Hepatocyte (in vitro differentiated cells): ENCODE measurements at places on chromosomes 5 and 9. TPM values are rescaled to one million over a fixed set of nuclear protein-coding genes. Genes with fewer than 3 reads are reported as not detected.

The PCDHB4 gene
- 0.29 and 0.94 TPM in 2 replicates for polyA plus RNA-seq

The SNCAIP gene
- polyA plus RNA-seq, result 7.1 and 11.4 TPM in 2 replicates

GRCh38 chr5:97545886-97546535 is 363.0 kb upstream of the RIOK2 start:
- DNase-seq, result no peak

- DNase-seq, result peak; percentile 46
Measured at GRCh38 chr5:172834415-172835289, 601 bp downstream of the ERGIC1 start.

- DNase-seq, result no peak
Measured at GRCh38 chr9:114090798-114091197, 8.3 kb downstream of the KIF12 start.

The BTNL8 gene
- polyA plus RNA-seq, result 9.8 and 12.5 TPM in 2 replicates

- DNase-seq, result no peak
Measured at GRCh38 chr9:122819326-122819725, 9.1 kb downstream of the PDCL start.

GRCh38 chr5:179817470-179817840 is 3.2 kb upstream of the SQSTM1 start:
- DNase-seq, result no peak

The GABRA1 gene
- polyA plus RNA-seq, result 0.42 TPM in 1 of 2 replicates, not detected in the other

- DNase-seq, result no peak
Measured at GRCh38 chr9:21904776-21905175, 89.4 kb downstream of the CDKN2A start.

DNA sequence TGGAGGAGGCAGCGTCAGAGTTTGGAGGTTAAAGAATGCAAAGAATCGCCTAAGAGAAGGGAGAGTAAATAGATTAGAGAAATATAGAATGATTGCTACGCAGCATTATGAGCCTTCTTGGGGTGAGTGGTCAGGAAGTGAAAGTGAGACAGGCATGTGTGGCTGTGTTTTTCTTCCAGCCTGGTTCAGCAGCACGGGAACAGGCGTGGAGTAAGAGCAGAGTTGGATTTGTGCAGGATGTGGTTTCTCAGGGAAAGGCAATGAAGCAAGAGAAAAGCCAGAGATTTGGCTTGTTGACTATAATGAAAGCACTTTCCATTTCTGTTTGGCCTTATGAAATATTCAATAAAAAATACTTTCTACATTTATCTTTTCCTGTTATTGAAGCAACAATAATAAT is 34.3 kb upstream of the FRMD3 start:
- peak; percentile 28 for DNase-seq

The TYRP1 gene
- polyA plus RNA-seq, result 8.6 and 10.3 TPM in 2 replicates

The TUSC1 gene
- 10.9 and 13.8 TPM in 2 replicates for polyA plus RNA-seq

The ENTPD2 gene
- 1.1 and 3.2 TPM in 2 replicates for polyA plus RNA-seq

DNA sequence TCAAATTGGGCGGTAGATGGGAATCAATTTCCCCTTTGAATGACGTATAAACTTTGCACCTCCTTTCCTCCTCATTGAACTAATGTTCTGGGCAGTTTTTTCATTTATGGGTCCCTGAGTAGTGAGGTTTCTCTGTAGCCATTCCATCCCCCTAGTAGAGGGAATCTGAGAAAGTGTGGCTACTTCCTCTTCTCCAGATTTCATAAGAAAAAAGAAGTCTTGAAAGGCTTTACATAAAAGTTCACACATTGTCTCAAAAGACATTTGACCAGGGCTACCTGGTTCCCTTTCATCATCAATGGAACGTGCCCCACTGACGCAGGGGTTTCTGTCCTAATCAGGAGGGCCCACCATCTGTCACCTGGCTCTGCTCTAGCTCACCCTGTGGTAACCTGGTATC is 57.3 kb downstream of the CTSL start:
- DNase-seq, result no peak

- no peak for DNase-seq
Measured at GRCh38 chr5:657570-657969, 35.6 kb downstream of the TPPP start.

DNA sequence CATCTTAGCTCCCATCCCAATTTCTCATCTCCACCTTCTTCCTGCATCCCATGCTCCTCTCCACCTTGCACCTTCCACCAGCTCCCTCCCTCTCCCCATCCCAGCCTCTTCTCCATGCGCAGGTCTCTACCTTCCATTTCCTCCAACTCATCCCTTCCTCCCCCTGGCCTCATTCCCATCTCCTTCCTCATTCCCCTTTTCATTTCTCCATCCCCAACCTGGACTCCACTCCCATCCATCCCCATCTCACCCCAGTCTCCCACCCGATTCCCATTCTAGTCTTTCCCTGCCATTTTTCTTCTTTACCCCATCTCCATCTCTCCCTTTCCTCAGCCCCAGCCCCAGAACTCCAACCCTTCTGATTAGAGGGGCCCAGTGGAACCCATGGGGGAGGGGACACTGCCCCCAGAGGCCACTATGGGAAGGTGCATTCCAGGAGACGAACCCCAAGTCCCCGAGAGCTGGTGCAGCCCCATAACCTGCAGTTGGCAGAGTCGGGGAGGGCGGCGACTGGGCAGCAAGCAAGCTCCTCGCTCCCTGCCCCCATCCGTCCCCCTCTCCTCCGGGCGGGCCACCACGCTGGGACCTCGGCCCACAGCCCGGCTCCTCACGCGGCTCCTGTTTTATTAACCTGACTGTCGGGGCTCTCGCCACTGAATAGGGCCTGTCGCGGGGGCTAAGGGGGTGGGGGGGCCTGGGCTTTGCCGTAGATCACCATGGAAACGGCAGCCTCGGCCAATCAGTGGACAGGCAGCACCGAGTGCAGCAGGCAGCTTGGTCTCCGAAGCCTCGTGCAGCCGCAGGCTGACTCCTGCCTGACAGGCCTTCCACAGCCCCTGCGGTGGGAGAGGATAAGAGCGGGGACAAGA is 66.7 kb downstream of the PCDH1 start:
- peak; percentile 38 for DNase-seq

The ZFP62 gene
- 13.5 and 18.0 TPM in 2 replicates for polyA plus RNA-seq

- DNase-seq, result peak; percentile 57
Measured at GRCh38 chr5:176994460-176995121, 12.0 kb downstream of the UIMC1 start.

GRCh38 chr5:150229571-150229970 is 39.7 kb downstream of the SLC6A7 start:
- DNase-seq, result no peak

GRCh38 chr5:1963941-1964451 is 81.3 kb upstream of the IRX4 start:
- DNase-seq, result no peak

The GMCL2 gene
- polyA plus RNA-seq, result not detected in 2 replicates

The SMIM33 gene
- not detected in 2 replicates for polyA plus RNA-seq

DNA sequence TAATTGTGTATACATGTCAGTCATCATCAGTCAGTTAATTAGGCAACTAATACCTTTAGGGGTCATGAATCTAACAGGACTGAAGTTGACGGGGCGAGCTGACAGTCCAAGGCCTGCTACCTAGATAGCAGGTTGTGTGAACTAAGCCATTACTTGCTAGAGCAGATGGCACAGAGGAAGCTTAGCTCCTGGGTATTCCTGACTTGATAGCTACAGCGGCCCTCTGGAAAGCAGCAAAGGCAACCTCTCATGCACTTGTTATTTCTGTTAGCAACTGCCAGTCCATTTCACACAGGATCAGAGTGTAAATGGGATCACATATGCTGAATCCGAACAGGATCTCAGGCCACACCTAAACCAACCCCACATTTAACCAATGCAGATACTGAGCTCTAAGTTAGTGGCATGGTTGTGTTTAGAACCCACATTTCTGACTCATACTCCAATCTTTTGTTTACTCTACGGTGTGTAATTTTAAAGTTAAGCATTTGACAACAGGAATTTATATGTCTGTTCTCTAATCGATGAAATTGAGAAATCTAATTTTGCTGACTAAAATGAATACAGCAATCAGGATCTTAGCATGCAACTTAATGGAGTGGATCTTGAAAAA is 521.3 kb upstream of the ZNF608 start:
- DNase-seq, result no peak

DNA sequence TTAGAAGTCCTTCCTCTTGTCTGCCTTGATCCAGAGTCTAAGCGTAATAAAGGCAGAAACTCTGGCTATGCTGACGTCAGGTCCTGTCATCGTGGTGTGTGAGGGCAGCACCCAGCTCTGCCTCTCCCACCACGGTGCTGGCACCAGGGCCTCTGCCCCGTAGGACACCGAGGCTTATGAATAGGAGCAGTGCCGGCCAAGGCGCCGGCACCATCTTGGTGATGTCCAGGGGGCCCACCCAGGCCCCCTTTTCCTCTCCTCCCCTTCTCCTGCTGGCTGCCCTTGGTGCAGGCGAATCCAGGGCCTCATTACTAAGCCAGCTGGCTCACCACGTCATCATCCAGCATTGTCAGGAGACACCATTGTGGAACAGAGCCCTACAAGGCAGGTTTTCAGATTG is 252.3 kb downstream of the FANCC start:
- no peak for DNase-seq

The GABRG2 gene
- not detected in 2 replicates for polyA plus RNA-seq

DNA sequence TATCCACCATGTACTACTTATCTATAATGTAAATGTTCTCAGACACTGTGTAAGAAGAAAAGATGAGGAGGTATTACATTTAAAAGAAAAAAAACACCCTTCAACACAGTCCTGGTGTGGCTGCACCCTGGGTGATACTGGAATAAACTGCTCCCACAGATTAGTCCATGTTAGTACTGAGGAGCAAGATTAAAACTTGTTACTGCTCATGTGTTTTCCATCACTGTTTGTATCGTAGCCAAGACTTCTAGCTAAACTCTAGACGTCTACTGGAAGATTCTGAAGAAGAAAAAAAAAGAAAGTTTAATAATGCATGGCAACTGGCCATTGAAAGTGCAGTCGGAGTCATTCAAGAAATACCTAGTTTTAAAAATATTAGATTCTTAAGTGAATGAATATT is at the start of gene ASPN:
Gene ASPN, minus strand, starts transcription at position 178 of the 400 bp plus-strand sequence.
- peak; percentile 32 for DNase-seq

DNA sequence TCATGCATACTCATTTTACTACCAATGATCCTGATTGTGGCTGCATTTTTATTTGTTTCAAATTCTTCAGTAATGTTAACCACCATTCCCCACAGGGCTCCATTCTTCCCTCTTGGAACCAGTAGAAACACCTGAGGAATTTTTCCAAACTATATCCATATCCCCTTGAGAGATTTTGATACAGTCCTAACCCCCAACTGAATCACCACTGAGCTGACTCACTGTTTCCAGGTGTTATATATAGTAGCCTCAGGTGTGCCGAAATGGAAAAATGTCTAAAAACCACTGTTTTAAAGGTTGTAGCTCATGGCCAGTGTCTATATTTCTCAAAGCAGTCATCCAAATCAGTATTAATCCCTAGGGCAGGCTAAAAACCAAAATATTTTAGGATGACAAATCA is 85.2 kb downstream of the MRPS27 start:
- DNase-seq, result no peak

The RAI14 gene
- polyA plus RNA-seq, result 31.3 and 42.2 TPM in 2 replicates

- DNase-seq, result no peak
Measured at GRCh38 chr9:117907420-117907819, 203.2 kb downstream of the TLR4 start.

DNA sequence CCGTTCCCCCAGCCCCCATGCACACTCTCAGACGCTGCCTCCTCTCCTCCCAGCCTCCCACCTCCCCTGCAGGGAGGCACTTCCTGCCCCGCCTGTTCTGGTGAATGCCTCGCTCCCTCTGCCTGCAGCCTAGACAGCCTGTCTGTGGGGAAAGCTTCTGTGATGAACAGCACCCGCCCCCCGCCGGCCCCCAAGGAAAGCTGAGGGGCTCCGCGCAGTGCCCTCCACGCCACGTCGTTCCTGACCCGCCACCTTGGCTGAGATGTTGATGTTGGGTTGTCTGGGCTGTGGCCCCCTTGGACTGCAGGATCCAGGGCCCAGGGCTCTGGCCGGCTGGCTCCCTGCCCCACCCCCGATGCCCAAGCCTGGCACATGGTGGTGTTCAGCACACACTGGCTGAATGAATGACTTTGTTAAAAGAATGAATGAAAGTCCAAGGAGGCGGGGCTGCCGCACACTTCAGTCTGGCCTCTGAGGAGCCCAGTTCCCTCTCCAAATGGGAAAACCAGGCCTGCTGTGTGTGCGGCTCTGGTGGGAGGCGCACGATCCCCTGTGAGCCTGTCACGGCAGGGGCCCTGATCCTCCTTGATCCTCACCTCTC is 2.1 kb upstream of the MYMK start:
- no peak for DNase-seq

The CYSRT1 gene
- polyA plus RNA-seq, result 2.1 and 4.3 TPM in 2 replicates

The CCNJL gene
- 9.5 and 10.8 TPM in 2 replicates for polyA plus RNA-seq

GRCh38 chr5:119435436-119436132 is 16.7 kb upstream of the HSD17B4 start:
- DNase-seq, result peak; percentile 76

GRCh38 chr9:107224252-107224651 is 58.8 kb upstream of the RAD23B start:
- no peak for DNase-seq
